ENCODE measurements at places on chromosomes 5 and 9. TPM values are rescaled to one million over a fixed set of nuclear protein-coding genes. Genes with fewer than 3 reads are reported as not detected.

DNA sequence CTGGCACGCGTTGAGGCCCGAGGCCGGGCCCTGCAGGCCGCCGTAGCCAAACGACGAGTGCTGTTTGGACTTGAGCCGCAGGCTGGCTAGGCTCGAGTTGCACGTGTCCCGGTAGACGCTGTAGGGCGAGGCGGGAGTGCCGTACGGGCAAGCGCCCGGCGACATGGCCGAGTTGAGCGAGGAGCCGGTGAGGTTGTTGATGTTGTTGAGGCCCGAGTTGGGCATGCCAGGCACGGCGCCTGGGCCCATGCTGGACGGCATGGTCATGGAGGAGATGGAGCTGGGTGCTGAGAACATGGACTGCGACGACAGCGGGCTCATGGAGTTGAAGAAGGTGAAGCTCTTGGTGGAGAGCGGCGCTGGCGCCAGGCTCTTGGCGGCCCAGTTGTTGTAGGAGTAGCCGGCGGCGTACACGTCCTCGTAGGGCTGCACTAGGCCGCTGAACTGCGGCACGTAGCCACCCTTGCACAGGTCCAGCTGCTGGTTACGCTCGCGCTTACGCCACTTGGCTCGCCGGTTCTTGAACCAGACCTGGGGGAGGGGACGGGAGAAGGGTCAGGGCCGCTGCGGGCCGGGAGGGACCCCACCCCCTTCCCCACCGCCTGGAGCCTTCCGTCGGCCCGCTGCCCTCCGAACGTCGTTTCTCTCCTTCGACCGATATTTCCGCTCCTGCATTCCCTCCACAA lies 5.1 kb downstream of the PITX1 start:
- peaks cover 18% of the 10 kb centered on the region for H3K4me1 ChIP-seq
- H3K4me3 ChIP-seq: no peak overlapping the region
- no peak overlapping the region for H3K27ac ChIP-seq
- no peaks in the 10 kb centered on the region for H3K36me3 ChIP-seq
- no peak for DNase-seq

RAPGEF1 gene
- 116 TPM for total RNA-seq

GRCh38 chr5:60226128-60226527 lies 332.6 kb upstream of the PDE4D start:
- no peak overlapping the region for H3K27ac ChIP-seq
- no peak for DNase-seq
- no peak overlapping the region for H3K4me3 ChIP-seq
- H3K36me3 ChIP-seq: no peaks in the 10 kb centered on the region

GRCh38 chr5:83277953-83278352 lies 193.6 kb upstream of the VCAN start:
- H3K36me3 ChIP-seq: no peaks in the 10 kb centered on the region
- no peak for DNase-seq
- H3K27me3 ChIP-seq: no peaks in the 10 kb centered on the region
- H3K4me3 ChIP-seq: no peak overlapping the region
- H3K27ac ChIP-seq: no peak overlapping the region

All from heart left ventricle (tissue), 16 donors.